Activated CD8-positive, alpha-beta memory T cell treated with anti-CD3 and anti-CD28 coated beads for 1 hour (primary cell): ENCODE measurements at places on chromosomes 12 and 14.

DNA sequence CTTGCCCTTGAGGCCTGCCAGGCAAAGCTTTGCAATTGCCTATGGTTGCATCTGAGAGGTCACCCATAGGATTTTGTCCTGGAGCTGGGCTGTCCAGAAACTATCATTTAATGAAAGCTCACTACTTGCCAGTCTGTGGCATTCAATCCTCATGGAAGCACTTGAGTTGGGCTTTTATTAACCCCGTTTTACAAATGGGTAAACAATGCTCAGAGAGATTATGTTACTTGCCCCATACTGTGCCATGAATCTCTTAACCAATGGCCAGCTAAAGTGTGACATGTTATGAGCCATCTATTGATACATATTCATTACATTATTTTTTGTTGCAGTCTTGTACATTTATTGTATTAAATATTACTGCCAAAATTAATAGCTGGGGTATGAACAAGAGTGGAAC, 35.9 kb downstream of the PDZRN4 start:
- DNase-seq: no peak

DNA sequence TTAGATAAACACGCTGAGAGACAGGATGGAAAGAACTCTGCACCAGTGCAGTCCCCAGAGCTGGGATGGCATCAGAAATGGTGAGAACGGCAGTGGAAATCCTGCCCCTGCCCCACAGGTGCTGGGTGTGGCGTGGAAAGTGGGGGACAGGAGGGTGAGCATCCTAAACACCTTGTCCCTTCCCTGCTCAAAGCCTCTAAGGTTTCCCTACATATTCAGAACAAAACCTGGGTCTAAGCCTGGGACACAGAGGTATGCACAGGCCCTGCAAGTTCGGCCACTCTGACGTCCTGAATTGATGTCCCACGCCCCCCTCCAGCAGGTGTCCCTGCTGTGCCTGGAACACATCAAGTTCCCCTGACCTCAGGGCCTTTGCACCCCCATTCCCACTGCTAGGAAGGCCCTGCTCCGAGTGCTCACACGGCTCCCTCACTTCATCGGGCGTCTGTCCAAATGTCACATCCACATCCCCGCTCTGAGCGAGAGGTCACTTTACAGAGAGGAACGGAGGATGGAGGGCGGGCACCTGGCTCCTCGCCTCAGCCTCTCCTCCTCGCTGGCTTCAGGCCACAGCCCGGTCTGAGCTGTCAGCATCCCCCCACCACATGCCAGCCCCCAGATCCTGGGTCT, 38.5 kb upstream of the SFSWAP start:
- no peak for DNase-seq

- no peak for DNase-seq
Observed at GRCh38 chr12:85639834-85640233, 196.4 kb downstream of the RASSF9 start.

GRCh38 chr12:93079271-93079670, 150.2 kb upstream of the EEA1 start:
- no peak for DNase-seq

DNA sequence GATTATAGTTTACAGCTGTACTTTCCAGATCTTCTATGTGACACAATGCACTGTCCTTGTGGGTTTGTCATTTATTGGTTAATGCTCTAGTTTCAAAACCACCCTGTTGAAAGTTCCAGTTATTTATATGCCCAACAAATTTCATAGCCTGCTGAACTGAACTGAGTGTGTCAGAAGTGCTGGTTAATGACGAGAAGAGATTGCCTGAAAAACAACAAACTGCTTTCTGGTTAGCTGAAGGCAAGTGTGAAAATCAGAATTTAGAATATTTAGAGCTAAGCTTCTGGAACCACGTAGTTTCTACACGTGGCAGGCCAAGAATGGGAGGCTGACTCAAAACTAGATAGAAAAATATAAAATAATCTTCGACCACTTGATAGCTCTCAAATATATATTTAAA, 19.1 kb upstream of the RIN3 start:
- no peak for DNase-seq

GRCh38 chr12:68667291-68667690, 19.5 kb upstream of the NUP107 start:
- DNase-seq: no peak

GRCh38 chr12:57460841-57461275, 1.3 kb downstream of the GLI1 start:
- DNase-seq: no peak

DNA sequence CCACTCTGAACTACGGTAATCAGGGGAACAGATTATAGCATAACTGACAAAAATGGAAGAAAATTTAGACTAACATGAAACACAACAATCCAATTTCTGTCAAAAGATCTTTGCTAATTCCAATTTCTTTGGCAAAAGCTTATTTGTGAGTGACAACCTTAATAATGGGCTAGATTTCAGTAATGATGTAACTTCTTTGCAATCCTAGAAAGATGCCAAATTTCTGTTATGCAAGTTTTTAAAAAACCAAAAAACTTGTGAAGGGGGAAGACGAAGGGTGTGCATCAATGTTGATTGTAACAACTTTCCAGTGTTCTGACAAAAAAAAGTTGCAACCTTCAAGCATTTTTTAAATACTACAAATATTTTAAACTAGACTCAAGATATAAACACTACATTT, 59.9 kb downstream of the DICER1 start:
- DNase-seq: no peak

DNA sequence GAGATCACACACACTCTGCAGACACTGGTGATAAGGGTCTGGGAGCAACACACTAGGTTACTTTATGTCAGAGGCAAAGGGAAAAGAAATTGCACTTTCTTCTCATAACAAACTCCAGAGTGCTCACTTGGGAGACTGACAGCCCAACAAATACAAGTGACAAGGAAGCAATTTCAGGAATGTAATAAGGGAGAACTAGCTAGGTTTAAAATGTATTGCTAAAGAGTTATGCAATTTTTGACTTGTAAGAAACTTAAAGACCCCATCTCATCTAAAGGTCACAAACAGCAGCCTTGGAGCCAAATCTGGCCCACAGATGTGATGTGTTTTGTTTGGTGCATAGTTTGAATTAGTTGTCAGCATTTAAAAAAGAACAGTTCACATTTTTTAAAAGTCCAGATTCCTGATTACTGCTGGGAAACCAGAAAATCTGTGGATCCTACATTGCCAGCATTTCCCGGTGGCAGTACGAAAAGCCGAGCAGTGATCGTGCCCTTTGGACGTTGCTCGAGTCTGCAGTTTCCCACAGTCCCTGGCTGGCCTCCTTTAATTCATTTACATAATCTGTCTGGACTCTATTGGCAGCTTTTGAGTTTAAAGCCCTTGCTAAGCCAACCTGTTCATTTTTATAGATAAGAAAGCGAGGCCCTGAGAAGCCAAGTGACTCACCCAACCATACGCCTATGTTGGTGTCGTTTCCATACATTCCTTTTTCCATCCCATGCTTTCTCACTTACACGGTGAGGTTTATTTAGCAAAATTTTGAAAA, 42.0 kb upstream of the ETV6 start:
- no peak for DNase-seq

- no peak for DNase-seq
Observed at GRCh38 chr12:132103542-132104308, 40.4 kb downstream of the DDX51 start.

DNA sequence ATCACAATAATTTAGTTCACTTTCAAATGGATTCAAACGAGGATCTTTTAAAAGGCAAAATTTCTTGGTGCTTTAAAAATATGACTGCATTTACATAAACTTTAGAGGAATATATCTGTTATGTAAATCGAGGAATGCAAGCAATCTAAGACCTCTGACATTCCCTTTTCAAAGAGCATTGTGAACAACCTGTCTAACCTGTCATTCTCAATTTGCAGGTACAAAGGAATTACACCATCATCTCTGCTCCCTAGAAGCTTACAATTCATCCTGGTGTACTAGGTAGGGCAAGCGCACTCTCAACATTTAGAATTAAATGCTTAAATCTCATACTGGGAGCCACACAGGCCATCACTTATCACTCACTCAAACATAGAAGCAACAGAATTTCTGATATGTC, 35.6 kb downstream of the BMP4 start:
- DNase-seq: no peak

DNA sequence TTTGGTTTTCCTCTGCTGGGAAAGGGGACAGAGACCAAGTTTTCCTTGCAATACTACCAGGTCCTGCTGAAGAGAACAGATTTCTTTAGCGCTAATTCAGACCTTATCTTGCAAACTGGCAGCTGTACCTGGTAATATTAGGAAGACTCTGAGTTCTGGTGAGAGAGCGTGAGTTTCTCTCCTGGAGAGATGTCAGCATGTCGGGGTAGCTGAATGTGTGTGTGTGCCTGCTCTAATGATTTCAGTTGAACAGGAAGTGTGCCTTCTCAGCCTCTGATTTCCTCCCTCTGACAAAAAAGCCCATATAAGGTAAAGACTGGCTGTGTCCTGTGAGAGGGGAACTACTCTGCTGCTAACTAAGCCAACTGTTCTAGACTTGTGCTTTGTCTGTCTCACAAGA, 10.3 kb upstream of the ERP27 start:
- no peak for DNase-seq

- no peak for DNase-seq
Observed at GRCh38 chr12:29867823-29868222, 84.1 kb upstream of the TMTC1 start.

DNA sequence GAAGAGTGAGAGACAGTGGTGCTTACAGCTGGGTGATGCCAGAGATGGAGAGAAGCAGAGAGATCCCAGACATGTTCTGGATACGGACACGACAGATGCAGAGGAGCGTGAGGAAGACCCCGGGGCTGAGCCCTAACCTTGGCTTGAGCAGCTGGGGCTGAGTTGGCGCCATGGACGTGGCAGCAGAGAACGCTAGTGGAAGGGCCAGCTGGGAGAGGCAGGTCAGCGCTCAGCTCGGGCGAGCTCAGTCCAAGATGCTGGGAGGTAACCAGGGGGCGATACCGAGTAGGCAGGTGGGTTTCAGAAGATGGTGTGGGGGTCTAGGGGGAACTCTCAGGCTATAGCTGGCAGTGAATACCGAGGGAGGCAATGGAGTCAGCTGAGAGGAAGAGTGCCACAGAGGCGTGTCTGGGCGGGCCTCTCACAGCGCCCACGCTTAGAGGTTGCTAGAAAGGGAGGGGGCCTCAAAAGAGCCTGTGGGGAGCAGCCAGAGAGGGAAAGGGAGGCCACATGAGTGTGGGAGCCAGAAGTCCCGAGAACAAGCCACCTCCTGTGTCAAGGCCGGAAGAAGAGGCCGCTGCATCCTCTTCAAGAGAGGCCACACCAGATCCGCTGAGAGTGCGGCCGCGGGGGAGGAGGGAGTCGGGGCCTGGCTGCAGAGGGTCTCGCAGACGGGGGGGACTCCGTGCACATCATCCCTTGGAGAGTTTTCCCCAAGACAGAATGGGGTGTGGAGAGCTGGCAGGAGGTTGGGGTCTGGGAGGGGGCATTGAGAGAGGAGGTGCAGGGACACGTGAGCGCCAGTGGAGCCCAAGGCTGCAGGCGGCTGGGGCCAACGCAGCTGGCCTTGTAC, 57.0 kb upstream of the DIO3 start:
- no peak for DNase-seq

DNA sequence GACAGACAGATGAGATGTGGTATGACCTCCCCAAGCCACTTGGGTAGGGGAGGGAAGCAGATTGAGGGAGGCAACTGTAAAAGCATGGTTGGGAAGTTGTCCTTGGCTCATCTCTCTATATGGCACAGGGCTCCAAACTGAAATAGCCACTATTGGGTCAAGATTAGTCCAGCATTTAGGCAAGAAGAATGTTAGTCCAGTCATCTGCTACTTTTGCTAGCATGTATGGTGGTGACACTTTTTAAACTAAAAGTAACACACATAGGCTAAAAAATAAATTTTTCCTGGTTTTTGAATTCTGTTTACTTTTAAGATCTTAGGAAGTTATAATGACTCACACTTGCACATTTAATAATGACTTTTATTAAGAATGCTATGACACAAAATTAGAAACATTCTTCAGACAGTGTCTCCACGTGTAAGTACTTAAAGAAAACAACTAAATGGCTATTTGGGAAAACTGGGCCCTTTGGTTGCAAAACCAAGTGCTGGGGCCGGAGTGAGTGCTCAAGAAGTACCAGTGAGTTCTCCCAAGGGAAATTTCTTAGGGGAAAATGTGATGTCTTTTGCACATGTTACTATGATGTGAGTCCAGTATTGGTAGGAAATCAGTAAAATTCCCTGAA, 179.1 kb upstream of the HIF1A start:
- DNase-seq: no peak

DNA sequence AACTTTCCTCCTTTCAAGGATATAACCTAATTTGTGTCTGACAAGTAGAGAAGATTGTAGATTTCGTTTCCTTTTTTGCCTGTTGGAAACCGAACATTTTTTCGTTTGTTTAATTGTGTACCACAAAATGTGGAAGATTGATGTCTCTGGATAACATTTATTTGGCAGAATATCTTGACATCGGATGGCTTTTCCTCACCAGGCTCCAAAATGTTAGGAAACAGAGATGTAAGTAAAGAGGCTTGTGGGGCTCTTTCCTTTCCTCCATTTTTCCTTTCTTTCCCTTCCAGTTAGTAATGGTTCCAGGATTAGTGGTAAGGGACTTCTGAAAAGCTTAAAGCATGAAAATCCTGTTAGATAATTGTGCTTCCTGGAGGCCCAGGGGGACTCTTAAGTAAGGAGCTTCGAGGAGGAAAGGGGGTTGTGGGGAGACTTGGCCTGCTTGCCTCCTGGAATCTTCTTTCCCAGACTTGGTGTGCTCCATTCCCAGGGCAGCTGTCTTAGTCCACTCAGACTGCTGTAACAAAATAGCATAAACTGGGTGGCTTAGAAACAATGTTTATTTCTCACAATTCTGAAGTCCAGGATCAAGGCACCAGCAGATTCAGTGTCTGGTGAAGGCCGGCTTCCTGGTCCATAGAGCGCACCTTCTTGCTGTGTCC, 243.1 kb upstream of the PWP1 start:
- no peak for DNase-seq

GRCh38 chr12:10667581-10667980, 6.3 kb downstream of the STYK1 start:
- no peak for DNase-seq

DNA sequence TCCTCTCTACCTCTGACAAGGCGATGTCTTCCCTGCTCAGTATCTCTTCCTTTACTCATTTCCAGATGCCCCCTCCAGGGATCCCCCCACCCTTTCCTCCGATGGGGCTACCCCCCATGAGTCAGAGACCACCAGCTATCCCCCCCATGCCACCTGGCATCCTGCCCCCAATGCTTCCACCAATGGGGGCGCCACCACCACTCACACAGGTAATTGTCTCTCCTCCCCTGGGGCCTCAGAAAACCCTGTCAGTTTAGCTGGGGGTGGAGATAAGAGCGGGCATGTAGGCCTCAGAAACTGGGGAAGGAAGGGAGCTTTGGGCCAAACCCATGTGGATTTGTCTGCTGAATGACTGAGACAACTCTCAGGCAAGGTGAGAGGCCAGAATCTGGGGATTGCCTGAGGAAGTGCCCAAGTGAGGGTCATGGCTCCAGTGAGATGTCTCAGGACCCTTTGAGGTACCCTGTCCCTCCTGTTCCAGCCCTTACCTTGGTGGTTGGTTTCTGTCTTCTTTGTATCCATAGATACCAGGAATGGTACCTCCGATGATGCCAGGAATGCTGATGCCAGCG, 8.1 kb downstream of the PRPF40B start:
- DNase-seq: no peak
